H54 (cell line): ENCODE measurements at places on chromosomes 13 and 19.

GRCh38 chr13:97588993-97589392, 155.0 kb downstream of the RAP2A start:
- DNase-seq = no peak

DNA sequence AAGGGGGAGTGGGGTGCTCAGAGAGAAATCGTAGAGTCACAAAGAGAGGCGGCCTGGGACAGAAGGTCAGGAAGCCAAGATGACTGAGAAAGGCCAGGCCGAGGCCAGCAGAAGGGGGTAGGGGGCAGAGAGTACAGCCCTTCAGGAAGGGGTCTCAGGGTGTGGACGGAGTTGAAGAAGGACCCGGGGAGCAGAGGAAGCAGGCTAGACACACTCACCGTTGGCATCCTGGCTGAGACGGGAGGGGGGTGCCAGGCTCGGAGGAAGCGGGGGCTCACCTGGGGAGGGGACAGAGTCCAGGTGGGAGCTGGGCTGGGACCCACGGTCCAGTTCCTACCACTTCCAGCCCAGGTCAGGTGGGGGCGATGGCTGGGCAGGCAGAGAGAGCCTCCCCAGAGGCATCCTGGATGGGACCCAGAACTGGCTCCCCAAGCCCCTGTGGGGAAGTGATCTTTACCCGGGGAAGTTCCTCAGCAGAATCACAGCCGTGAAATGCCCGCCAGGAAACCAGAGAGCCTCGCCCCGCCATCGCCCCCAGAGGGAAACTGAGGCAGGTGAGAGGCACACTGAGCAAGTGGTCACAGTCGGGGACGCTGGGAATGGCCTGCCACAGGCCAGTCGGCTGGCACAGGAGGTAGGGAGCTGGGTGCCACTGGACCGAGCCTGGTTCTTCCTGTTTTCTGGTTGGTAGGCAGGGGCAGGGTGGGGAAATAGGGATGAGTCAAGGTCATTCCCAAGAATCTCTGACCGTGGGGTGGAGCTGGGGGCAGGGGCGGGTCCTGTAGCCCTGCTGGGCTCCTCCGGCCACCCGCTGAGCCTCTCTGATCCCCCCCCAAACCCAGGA, 1.4 kb downstream of the MATK start:
- peak; percentile 96 for DNase-seq

DNA sequence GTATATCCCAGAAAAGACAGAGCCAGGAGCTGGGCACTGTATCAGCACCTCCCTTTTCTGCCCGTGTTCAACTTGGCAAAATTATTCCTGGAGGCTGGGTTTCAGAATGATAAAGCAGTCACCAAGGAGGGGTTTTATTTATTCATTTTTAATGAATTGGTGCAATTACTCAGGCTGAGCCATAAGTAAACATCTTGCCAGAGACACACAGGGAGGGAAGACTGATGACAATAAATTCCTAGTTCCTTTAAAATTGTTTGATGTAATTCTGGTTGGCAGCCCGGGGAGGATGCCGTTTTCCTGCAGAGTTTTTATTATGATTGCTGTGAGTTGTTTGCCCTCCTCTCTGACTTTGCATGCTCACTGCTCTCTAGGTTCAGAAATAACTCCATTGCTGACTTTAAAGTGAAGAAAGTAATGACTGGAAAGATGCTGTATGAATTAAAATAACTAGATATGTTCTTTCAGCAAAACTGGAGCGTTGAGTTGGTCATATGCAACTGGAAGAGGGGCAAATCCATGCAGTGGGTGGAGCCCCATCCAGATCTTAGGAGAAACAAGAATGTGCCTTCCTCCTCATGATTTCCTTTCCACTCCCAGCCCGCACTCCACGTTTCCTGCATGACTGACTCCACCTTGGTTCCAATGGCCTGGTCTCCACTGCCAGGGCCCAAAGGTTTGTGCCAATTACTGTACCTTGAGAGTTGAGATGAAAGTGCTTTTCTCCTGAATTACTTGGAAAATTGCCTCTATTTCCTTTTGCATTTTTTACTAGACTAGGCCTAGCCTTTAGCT, 182.1 kb downstream of the RFC3 start:
- no peak for DNase-seq

DNA sequence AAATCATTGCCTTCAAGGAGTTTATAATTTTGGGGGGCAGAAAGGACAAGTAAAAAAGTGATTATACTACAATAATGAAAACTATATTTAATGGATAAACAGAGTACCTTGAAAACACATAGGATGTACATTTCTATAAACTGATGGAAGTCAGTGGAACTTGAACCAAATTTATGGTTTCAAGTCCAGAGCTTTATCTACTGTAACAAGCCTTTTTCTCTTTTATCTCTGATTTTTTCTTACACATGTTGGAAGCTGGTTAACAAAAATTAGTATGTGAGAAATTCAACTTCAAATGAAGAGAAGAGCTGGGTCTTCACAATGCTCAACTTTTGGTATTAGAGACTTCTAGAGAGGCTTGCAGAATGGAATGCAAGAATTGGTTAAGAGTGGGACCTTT, 393.6 kb downstream of the LMO7 start:
- no peak for DNase-seq

DNA sequence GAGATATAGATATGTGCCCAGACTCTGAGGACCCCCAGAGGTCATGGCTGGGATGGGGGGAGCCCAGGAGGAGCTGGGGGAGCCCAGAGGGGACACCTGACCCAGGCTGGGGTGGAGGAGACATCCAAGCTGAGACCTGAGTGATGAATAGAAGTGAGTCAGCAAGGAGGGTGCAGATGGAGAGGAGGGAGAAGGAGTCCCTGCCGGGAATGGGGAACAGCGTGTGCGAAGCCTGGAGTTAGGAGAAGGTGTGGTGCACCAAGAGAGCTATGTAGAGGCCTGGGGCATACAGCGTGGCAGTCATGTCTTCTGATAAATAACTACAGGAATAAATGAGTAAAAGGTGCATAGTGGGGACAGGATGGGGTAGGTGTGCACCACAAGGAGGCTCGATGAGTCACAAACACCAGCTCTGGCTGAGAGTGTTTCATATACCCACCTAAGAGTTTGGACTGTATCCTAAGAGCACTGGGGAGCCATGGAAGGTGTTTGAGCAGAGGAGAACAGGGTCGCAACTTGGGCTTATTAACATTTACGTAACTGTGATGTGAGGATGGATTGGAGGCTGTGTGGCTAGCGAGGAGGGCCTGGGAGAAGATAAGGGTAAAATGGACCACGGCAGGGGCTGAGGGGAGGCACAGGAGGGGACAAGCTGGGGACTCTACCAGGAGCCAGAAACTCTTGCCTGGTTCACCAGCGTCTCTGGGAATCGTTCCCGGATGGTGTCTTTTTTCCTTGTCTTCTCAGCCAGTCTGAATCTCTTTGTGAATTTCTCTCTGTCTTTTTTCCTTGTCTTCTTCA, 1.4 kb downstream of the CEACAM18 start:
- DNase-seq = no peak

DNA sequence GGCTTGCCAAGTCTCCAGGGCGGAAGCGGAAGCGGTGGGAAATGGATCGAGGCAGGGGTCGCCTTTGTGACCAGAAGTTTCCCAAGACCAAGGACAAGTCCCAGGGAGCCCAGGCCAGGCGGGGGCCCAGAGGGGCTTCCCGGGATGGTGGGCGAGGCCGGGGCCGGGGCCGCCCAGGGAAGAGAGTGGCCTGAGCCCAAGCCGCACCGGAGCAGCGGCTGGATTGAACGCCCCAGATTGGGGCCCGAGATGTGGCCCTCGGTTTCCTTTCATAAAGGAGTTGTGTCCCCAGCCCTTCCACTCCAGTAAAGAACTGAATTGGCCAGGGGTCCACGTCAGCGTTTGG, 548 bp upstream of the P2RY11 start:
- no peak for DNase-seq
